ENCODE measurements at places on chromosomes 11 and 22.
A peak's percentile ranks its signal among the peaks of the same experiment; 100 is the strongest.

DNA sequence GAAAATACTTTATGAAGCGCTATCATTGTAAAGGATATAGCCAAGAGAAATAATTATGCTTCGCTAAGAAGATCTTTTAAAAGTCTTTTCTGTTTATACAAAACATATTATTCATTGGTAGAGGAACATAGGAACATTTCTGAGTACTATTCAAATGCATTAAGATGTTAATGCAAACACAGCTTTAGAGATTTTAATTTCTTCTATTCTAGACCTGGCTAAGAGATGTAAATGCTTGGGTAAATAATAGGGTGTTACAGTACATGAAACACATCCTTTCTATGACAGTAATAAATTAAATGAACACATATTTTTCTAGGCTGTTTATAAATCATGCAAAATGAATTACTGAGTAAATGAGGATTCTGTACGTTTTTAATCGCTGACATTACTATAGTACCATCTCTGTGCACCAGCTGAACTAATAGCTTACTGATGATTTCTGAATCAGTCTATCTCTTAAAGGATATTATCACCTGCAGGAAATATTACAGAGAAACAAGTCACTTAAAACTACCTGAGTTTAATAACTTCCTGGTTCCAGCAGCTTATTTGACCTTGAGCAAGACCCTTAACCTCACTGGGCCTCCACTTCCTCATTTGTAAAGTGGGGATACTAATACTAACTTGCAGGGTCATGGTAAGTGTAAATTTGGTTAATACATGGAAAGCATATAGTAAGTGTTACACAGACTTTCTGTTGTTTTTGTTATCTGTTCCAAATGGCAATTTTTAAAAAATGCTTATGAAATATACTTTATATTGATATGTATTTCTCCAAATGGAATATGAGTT lies 344.9 kb downstream of the DYNC2H1 start:
- DNase-seq, result no peak

DNA sequence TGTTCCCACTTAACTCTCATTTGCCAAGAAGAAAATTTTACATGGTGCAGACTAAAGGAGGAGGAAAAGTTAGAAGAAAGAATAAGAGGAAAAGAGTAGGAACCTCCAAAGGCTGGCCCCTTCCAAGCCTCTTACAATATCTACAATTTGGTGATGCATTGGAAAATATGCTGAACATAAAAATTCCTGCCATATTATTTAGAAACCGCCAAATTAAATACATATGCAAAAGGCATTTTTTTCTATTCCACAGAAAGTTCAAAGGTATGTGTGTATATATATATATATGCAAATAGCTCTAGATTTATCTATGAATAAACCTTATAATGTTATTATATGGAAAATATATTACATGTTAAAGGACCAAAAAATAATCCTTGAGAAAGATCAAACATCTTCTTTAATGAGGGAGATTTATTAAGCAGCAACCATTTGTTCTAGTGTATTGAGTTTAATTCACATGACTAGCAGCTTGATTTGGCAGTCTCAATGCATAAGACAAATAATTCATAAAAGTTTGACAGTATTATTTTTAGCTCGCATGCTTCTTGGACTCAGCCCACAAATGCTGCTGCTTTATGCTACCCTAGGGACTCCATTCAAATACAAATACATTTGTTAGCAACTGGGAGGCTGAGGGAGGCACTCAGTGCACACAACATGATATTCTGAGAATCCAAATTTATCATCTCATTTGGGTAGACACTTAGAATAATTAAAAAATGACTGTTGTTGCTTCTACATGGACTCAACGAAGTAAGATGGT lies 184.9 kb downstream of the SBF2 start:
- DNase-seq, result peak; percentile 78

- DNase-seq, result no peak
Observed at GRCh38 chr11:71485466-71485865, 32.5 kb downstream of the NADSYN1 start.

DNA sequence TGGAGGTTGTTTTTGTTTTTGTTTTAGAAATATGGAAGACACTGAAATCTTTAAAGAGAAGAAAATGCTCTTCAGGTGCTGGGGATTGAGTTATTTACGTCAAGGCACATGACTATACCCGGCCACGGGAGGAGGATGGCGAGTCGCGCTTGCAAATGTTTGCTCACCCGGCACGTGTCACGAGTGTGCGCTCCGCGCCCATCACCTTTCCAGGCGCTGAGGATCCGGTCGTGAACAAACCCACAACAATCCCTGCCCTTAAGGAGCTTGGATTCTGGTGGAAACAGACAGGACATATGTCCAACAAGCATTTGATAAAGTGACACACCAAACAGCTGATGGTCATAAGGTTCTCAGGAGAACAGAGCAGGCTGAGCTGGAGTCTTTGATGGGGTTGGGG lies 715.5 kb downstream of the BRD1 start:
- DNase-seq, result no peak

GRCh38 chr11:45028911-45029682 lies 78.4 kb upstream of the TP53I11 start:
- DNase-seq, result no peak

GRCh38 chr11:117734601-117735024 lies 62.4 kb downstream of the DSCAML1 start:
- no peak for DNase-seq

DNA sequence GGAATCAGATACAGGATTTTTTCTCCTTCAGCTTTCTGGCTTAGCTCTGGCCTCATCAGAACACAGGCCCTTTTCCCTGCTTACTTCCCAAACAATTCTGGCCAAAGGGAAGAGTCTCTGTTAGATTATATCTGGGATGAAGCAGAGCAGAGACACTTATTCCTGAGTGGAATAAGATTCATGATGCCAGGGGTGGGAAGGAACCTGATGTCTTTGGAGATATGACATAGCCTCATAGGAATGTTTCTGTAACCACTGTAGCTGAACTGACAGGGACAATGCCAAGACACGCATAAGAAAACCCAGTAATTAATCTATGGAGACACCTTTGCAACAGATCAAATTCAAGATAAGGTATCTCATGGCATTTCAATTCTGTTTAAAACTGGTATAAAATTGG lies 177.1 kb upstream of the RAG2 start:
- DNase-seq, result no peak

GRCh38 chr11:67071420-67072284 lies 15.0 kb downstream of the RHOD start:
- DNase-seq, result peak; percentile 39

- DNase-seq, result no peak
Observed at GRCh38 chr11:72233056-72233772, 8.6 kb downstream of the INPPL1 start.

DNA sequence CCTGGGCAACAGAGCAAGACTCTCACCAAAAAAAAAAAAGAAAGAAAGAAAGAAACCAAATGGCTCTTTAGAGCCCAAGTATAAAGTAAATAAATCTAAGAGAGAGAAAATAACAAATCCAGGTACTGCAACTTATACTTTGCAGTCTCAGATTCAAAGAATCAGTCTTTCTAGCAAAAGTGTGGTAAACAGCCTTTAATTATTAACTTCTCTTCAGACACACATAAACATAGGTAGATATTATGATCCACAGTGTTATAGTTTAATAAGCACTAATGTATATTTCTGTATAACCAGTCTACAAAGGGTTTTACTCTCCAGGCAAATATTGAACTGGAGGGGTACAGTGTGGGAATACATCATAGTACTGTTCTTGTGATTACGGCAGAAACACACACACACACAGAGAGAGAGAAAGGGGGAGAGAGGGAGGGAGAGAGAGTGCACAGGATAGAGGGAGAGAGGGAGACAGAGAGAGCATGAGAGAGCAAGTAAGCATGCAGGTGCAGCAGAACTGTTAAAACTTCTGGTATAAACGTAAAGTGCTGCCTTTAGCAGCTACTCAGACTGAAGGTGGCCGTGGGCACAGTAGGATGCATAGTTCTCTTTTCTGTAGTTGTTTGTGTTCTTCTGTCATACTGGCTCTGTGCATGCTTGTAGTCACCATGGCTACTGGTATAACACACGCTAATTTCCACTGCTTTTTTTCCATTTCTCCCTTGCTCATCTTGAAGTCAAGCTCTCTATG lies 32.3 kb downstream of the MTMR2 start:
- DNase-seq, result no peak

GRCh38 chr11:67167091-67167490 lies 48.0 kb downstream of the KDM2A start:
- DNase-seq, result no peak

GRCh38 chr11:119470317-119471291 lies 47.6 kb upstream of the THY1 start:
- no peak for DNase-seq

DNA sequence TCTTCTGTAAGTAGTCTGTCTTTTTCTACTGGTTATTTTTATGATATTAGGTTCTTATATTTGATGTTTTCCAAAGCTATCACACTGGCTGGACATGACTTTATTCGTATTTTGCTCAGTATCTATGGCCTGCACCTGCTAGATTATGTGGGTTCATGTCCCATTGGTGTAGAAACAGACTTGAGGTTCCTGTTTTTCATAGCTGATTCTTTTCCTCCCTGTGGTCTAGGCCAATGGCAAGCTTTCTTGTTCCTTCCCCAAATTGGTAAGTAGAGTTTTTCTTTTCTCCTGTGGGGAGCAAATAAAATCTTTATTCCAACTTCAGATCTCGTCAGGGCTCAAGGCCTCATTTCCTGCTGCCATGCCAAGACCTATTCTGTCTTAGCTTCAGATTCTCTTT lies 30.2 kb upstream of the SWAP70 start:
- no peak for DNase-seq

GRCh38 chr22:39960791-39961746 lies 872 bp downstream of the TMA7B start:
- no peak for DNase-seq

GRCh38 chr11:70500076-70500847 lies 101.9 kb downstream of the CTTN start:
- no peak for DNase-seq

- no peak for DNase-seq
Observed at GRCh38 chr11:118843565-118843964, 40.1 kb upstream of the CXCR5 start.

GRCh38 chr11:41522899-41523672 lies 63.6 kb upstream of the LRRC4C start:
- no peak for DNase-seq

GRCh38 chr11:72250661-72251464 lies 6.9 kb upstream of the PHOX2A start:
- no peak for DNase-seq

- peak; percentile 85 for DNase-seq
Observed at GRCh38 chr11:10878408-10879214, 20.8 kb upstream of the ZBED5 start.

GRCh38 chr11:111555255-111555654 lies 14.7 kb downstream of the LAYN start:
- no peak for DNase-seq

GRCh38 chr22:44455151-44455962 lies 42.7 kb downstream of the RTL6 start:
- no peak for DNase-seq

DNA sequence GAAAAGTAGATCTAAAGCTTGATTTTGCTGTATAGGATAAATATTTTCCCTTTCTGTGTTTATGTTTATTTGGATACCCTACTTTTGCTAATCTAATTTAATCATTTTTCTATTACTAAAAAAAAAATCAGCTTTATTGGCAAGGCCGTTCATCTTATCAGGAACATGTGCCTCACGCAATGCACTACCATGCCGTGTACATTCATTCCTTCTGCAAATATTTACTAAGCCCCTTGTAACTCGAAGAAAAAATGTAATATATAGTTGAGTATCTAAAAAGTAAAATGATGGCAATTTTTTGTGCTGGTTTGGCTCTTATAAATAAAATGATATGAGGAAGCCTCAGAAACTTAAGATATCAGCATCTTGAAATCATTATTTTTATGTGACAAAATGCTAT lies 8.9 kb downstream of the UVRAG start:
- DNase-seq, result no peak

- DNase-seq, result no peak
Observed at GRCh38 chr11:117705866-117706265, 91.2 kb downstream of the DSCAML1 start.

DNA sequence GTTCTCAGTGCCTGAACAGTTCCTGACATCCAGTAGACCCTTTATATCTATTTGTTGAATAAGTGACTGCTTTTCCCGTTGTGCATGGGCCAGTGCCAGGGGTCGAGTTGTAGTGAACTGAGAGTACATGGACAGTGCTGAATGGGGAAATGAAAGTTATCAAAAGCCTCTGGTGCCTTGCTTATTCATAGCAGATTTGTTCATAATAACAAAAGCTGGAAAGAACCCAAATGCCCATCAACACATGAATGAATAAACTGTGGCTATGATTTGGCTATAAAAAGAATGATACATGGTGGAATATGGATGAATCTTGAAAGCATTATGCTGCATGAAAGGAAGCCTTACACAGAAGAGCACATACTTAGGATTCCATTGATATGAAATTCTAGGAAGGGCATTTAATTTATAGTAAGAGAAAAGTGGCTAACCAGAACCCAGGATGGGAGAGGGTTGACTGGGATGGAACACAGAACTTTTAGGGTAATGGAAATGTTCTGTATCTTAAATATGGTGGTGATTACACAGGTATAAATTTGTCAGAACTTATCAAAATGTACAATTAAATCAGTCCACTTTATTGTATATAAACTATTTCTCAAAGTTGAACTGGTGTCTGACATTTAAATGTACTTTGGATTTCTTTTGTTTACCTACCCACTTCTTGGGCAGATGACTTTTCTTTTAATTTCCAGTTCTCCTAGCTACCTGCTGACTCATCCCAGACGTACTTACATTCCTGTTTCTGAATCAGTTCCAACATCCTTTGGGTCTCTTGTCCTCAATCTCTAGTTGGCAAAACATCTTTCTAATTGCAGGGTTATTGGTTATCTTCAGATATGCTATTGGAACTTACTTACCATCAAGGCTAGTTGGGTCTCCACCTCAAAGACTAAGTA lies 42.8 kb downstream of the PACS1 start:
- DNase-seq, result peak; percentile 73

DNA sequence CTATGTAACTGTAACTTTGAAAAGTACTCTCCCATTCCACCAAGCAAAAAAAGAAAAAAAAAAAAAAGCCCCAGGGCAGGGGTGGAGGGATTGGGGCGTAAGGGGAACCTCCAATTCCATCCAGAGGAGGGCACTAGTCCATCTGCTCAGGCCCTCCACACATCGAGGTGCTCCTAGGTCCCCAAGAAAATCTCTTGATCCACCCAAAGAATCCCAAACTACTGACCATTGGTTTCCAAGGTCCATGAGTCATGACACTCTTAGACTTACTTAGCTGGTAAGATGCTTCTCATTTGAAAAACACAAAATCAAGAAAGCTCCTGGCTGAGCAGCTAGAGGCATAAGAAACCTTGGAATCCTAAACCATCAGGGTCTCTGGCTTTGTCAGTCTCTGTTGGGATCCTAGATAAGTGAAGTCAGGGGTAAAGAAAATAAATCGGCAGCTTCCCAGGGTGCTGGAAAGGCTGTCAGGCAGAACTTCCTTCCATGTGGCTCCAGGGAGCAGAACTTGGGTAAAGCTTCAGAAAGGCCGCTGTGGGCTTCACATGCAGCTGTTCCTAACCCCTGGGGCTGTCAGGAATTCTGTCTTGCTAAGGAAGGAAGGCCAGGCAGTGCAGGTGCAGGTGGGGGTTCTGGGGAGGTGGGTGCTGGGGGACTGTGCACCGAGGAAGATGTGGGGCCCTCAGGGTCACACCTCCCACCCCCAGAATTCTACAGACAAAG lies 49.4 kb upstream of the ADA2 start:
- no peak for DNase-seq

GRCh38 chr22:41367039-41367679 lies 14.6 kb upstream of the TEF start:
- peak; percentile 67 for DNase-seq
